ENCODE measurements at places on chromosomes 3 and 15. TPM values are rescaled to one million over a fixed set of nuclear protein-coding genes. Genes with fewer than 3 reads are reported as not detected.

Gene RASGRF1
- not detected for total RNA-seq

Gene CKMT1B
- 86.0 TPM for total RNA-seq

Gene RPS27L
- 89.6 TPM for total RNA-seq

Gene ITIH1
- total RNA-seq: not detected
